Psoas muscle (tissue), 8 donors: ENCODE measurements at places on chromosomes 11 and 22. TPM values are rescaled to one million over a fixed set of nuclear protein-coding genes. Genes with fewer than 3 reads are reported as not detected.

DNA sequence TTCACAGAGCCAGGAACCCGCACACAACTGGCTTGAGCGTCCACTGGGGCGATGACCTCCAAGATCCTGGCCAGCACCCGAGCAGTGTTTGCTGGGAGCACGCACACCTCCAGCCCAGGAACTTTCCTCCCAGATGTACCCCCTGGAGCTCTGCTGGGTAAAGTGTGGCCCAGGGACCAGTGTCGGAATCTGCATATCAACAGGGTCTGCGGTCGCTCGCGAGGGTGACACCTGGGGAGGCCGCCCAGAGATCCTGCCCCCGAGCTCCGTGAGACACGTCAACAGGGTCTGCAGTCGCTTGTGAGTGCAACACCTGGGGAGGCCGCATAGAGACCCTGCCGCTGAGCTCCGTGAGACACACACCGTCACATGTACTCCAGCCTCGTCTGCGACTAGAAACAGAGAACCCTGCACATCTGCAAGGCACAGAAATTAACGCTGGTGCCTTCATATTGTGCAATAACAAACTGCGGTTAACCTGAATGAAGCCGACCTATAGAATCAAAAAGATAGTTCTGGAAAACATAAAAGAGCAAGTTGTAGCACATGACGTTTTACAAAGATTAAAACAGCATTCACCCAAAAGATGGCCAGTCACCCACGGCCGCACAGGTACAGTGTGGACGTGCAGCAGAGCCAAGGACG, 172.4 kb downstream of the BRD1 start:
- no peak for DNase-seq

GRCh38 chr11:67119585-67120391, 725 bp downstream of the KDM2A start:
- peak; percentile 43 for DNase-seq

- DNase-seq, result no peak
Observed at GRCh38 chr22:17429516-17429915, 60.3 kb downstream of the CECR2 start.

- no peak for DNase-seq
Observed at GRCh38 chr11:112394304-112394703, 133.6 kb upstream of the PLET1 start.

GRCh38 chr22:33328789-33329296, 270.7 kb upstream of the SYN3 start:
- DNase-seq, result no peak

- no peak for DNase-seq
Observed at GRCh38 chr11:123457187-123457770, 27.2 kb downstream of the GRAMD1B start.

GRCh38 chr11:75524665-75525432, 892 bp downstream of the GDPD5 start:
- DNase-seq, result no peak

- no peak for DNase-seq
Observed at GRCh38 chr22:26556904-26557303, 33.0 kb downstream of the TPST2 start.

DNA sequence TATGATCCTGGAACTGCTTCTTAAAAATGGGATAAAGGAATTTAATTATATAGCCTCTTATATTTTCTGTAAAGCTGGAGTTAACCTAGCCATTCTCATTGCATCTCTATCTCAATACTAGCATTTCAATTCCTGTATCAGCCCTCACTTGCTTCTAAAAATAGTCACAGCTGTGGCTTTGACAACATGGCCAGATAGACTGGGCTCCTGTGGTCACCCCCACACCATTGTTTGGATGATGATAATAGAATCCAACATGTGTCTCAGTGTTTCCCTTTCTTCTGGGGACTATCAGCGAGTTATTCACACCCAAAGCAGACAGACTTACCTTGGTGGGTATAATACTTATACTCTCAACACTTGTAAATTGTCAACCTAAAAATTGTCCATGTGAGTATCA, 6.9 kb downstream of the VWA5A start:
- DNase-seq, result no peak

- DNase-seq, result no peak
Observed at GRCh38 chr11:97989121-97989520, 1031.6 kb upstream of the CNTN5 start.

Gene MFNG
- polyA plus RNA-seq, result 4.3 TPM

Gene NOX4
- polyA plus RNA-seq, result 0.46 TPM

Gene CHRNA10
- 0.40 TPM for polyA plus RNA-seq

Gene TRIM29
- polyA plus RNA-seq, result 0.37 TPM

Gene PNPLA5
- polyA plus RNA-seq, result 0.18 TPM
